Activated T-helper 2 cell treated with anti-CD3 and anti-CD28 coated beads, Interferon-gamma antibody, Interleukin-2, Interleukin-4, amounts not matched to agents 10 μg/mL and 5 μg/mL and 100 μg/mL, durations not matched to agents 14 hours and 24 hours and 36 hours (primary cell): ENCODE measurements at places on chromosomes 13 and 19. TPM values are rescaled to one million over a fixed set of nuclear protein-coding genes. Genes with fewer than 3 reads are reported as not detected.

- H3K27me3 ChIP-seq, result no peaks in the 10 kb centered on the region
- no peak for DNase-seq
- no peak overlapping the region for H3K27ac ChIP-seq
- no peak overlapping the region for H3K4me3 ChIP-seq
Measured at GRCh38 chr13:75061909-75062308, 420.1 kb downstream of the TBC1D4 start.

- H3K4me1 ChIP-seq, result no peaks in the 10 kb centered on the region
- no peaks in the 10 kb centered on the region for H3K36me3 ChIP-seq
- peaks cover 15% of the 10 kb centered on the region for H3K27me3 ChIP-seq
- no peak for DNase-seq
- no peak overlapping the region for H3K4me3 ChIP-seq
Measured at GRCh38 chr13:98613591-98613990, 36.7 kb upstream of the STK24 start.

- H3K27me3 ChIP-seq, result peaks cover 8% of the 10 kb centered on the region
- H3K36me3 ChIP-seq, result no peaks in the 10 kb centered on the region
Measured at GRCh38 chr13:110334256-110334655, 27.2 kb downstream of the COL4A2 start.

The NLRP4 gene
- total RNA-seq, result not detected in 2 replicates

DNA sequence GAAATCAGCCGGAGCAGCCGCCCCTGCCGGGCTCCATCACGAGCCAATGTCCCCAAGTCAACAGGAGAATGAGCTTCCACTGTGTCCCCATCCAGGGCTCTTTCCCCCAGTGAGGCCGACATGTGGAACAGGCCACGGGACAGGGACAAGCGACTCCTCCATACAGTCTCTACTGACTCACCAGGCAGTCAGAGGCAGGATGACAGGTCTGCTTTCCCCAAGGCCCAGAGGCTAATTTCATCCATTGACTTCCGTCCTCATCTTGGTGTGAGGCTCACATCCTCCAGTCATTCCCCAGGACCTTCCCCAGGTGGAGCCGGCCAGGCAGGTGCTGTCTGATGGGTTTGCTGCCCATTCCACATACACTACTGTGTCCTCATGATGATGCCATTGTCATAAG lies 3.5 kb downstream of the CEACAM6 start:
- no peak overlapping the region for H3K4me3 ChIP-seq
- H3K4me1 ChIP-seq, result peaks cover under 1% of the 10 kb centered on the region
- peaks cover 37% of the 10 kb centered on the region for H3K27me3 ChIP-seq
- DNase-seq, result no peak
- no peak overlapping the region for H3K27ac ChIP-seq
- H3K36me3 ChIP-seq, result no peaks in the 10 kb centered on the region

The KL gene
- 0.14 TPM in 2 replicates for total RNA-seq

The SIGLEC10 gene
- total RNA-seq, result 4.0 and 6.6 TPM in 2 replicates

The NLRP11 gene
- total RNA-seq, result not detected in 2 replicates

The TMEM59L gene
- total RNA-seq, result not detected in 2 replicates

GRCh38 chr13:27541386-27541785 lies 78.9 kb downstream of the LNX2 start:
- no peaks in the 10 kb centered on the region for H3K27me3 ChIP-seq
- peaks cover 9% of the 10 kb centered on the region for H3K36me3 ChIP-seq
- H3K27ac ChIP-seq, result no peak overlapping the region
- no peak overlapping the region for H3K4me3 ChIP-seq
- no peak for DNase-seq
- no peaks in the 10 kb centered on the region for H3K4me1 ChIP-seq

DNA sequence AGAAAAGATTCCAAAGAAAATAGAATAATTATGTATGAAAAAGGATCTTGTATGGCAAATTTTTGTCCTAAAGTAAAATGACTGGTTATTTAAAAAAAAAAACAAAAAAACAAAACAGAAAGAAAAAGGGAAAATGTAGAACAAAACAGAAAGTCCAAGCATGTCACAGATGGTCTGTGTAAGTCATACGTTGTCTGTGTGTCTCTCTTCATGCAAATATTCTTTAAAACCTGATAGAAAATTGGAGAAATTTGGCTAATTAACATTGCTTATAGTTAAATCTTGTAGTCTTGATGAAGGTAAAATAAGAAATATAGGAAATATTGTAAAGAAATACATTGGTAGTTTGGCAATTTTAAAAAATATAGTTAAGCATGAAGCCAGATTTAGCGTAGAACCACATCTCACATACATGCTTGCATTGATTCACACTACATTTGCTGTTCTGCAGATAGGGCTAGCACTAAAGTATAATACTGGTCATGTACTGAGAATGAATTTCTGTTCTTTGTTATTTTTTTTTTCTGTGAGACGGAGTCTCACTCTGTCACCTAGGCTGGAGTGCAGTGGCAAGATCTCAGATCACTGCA lies 58.4 kb downstream of the SPRYD7 start:
- H3K36me3 ChIP-seq, result no peaks in the 10 kb centered on the region
- no peaks in the 10 kb centered on the region for H3K27me3 ChIP-seq
- no peak overlapping the region for H3K4me3 ChIP-seq
- no peak overlapping the region for H3K27ac ChIP-seq
- DNase-seq, result no peak
- H3K4me1 ChIP-seq, result no peaks in the 10 kb centered on the region

DNA sequence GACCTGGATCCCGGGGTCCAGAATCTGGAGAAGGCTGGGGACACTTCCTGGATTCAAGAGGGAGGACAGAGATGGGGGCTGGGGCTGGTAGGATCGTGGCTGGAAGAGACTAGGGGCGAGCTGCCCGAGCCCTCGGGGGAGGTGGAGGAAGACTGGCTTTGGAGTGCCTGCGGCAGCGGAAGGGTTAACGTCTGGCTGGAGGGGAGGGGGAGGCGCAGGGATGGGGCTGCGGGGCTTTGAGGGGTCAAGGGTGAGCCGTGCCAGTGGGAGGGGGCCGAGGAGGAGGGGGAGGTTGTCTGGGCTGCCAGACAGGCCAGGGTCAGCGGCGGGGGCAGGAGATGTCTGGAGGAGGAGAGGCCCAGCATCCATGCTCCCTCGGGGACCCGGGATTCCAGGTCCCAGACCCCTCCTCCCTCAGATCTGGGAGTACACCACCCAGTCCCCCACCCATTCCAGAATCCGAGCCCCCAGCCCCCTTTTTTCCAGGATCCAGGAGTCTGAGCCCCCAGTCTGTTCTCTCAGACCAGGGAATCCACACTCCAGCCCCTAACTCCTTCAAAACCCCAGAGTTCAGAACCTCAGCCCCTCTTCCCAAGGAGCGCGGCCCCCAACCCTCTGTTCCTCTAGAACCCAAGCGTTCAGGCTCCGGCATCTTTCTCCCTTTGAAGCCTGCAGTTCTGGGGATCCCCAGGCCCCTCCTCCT lies 3.2 kb upstream of the SPACA6 start:
- H3K27ac ChIP-seq, result peak overlapping the region; percentile 66
- peaks cover 16% of the 10 kb centered on the region for H3K27me3 ChIP-seq
- H3K4me3 ChIP-seq, result peak overlapping the region; percentile 84
- no peak for DNase-seq
- peaks cover 6% of the 10 kb centered on the region for H3K4me1 ChIP-seq

The ZNF628 gene
- 8.6 and 9.5 TPM in 2 replicates for total RNA-seq

- H3K36me3 ChIP-seq, result peaks cover 62% of the 10 kb centered on the region
- H3K27ac ChIP-seq, result peak overlapping the region; percentile 80
- H3K4me1 ChIP-seq, result peaks cover 56% of the 10 kb centered on the region
- DNase-seq, result no peak
- peak overlapping the region; percentile 53 for H3K4me3 ChIP-seq
- no peaks in the 10 kb centered on the region for H3K27me3 ChIP-seq
Measured at GRCh38 chr19:18319591-18320135, 3.2 kb downstream of the LSM4 start.

DNA sequence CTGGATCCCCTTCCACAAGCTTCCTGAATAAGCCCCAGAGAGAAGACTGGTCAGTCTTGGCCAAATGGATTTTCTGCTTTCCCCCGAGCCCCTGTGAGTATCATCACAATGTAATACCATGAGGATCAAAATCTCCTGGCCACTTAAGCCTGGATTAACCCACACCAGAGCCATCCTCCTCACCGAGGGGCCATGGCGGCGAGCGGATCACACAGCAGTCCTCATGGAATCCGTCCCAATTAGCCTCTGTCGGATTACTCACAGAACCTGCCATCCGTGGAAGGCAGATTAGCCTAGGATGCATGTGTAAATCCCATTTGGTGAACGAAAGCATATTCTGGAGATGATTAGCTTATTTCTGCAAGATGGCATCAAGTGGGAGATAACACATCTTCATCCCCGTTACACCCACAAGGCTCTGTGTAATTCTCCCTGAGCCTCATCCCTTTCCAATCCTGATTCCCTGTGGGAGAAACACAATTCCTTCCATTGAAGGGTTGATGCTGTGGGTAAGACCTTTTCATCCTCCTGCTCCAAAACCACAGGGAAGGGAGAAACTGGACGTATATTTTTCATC lies 42.5 kb downstream of the GNG7 start:
- no peaks in the 10 kb centered on the region for H3K27me3 ChIP-seq
- DNase-seq, result no peak
- H3K36me3 ChIP-seq, result no peaks in the 10 kb centered on the region
- H3K4me1 ChIP-seq, result no peaks in the 10 kb centered on the region

DNA sequence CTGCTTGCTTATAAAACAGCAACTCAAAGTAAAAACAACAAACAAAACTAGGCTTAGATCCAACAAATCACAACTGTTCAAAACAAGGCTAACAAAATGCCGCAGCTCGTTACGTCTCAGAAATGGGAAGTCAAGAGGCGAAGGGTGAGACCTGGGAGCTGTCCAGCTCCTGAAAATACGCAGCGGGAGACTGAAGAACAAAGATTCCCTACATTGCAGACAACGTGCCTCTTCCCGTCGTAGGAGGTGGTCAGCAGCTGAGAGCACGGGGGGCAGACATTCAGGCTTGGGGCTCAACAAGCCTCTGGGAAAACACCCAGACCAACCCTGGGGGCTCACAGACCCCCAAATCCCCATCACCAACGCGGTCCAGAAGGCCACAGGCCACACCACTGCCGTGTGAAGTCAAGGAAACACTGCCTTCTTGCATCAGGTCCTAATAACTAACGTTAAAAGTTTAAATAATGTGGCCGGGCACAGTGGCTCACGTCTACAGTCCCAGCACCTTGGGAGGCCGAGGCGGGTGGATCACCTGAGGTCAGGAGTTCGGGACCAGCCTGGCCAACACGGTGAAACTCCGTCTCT lies 13.5 kb downstream of the PLPP2 start:
- H3K27ac ChIP-seq, result no peak overlapping the region
- no peak overlapping the region for H3K4me3 ChIP-seq
- DNase-seq, result no peak

DNA sequence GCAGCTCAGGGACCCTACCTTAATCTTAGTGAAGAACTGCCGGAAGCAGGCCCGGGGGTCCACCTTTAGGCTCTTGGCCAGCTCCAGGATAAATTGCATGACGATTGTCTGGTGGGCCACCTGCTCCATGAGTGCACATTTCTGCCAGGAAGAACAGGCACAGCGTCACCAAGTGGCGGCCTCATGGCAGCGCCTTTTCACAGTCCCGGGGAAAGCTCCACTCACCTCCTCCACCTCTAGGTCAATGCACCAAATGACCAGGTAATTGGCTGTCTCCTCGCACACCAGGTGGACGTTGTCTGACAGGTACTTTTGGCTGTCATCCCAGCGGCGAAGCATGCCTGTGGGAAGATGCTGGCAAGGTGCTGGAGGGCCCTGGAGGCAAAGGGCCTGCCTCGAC lies 8.3 kb downstream of the CDC37 start:
- no peak overlapping the region for H3K27ac ChIP-seq
- no peak for DNase-seq
- H3K4me3 ChIP-seq, result no peak overlapping the region
- H3K27me3 ChIP-seq, result no peaks in the 10 kb centered on the region

- no peak overlapping the region for H3K4me3 ChIP-seq
- H3K36me3 ChIP-seq, result peaks cover 48% of the 10 kb centered on the region
- H3K4me1 ChIP-seq, result peaks cover 36% of the 10 kb centered on the region
- no peak overlapping the region for H3K27ac ChIP-seq
- DNase-seq, result no peak
- H3K27me3 ChIP-seq, result no peaks in the 10 kb centered on the region
Measured at GRCh38 chr19:10660346-10660745, 6.2 kb downstream of the ILF3 start.

- H3K36me3 ChIP-seq, result no peaks in the 10 kb centered on the region
- H3K4me1 ChIP-seq, result no peaks in the 10 kb centered on the region
- no peak overlapping the region for H3K4me3 ChIP-seq
- peaks cover 20% of the 10 kb centered on the region for H3K27me3 ChIP-seq
- DNase-seq, result no peak
Measured at GRCh38 chr13:36903925-36904595, 16.0 kb downstream of the SMAD9 start.

The OR7A5 gene
- not detected in 2 replicates for total RNA-seq

The PPFIA3 gene
- total RNA-seq, result 3.6 and 5.0 TPM in 2 replicates

DNA sequence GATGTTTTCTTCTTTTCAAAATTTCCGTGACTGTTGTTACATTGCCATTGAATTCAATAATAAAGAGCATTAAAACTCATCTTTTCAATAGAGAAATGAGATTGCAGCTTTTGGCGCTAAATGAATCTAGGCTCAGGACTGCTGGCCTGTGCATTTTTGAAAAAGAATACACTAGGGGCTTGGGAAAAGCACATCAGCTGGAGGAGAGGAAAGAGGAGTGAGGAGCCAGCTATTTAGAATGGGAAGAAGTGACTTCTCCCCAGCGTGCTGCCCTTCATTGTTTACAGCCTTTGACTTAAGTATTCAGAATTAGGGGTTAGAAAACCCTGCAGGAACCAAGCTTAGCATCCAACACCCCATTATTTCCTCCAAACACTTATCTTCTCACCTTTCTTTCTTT lies 43.3 kb downstream of the TNFSF11 start:
- H3K4me1 ChIP-seq, result no peaks in the 10 kb centered on the region
- no peak overlapping the region for H3K4me3 ChIP-seq
- no peak overlapping the region for H3K27ac ChIP-seq
- H3K27me3 ChIP-seq, result peaks cover 19% of the 10 kb centered on the region
- H3K36me3 ChIP-seq, result no peaks in the 10 kb centered on the region
- no peak for DNase-seq

The C19orf67 gene
- total RNA-seq, result 0.46 and 0.75 TPM in 2 replicates

DNA sequence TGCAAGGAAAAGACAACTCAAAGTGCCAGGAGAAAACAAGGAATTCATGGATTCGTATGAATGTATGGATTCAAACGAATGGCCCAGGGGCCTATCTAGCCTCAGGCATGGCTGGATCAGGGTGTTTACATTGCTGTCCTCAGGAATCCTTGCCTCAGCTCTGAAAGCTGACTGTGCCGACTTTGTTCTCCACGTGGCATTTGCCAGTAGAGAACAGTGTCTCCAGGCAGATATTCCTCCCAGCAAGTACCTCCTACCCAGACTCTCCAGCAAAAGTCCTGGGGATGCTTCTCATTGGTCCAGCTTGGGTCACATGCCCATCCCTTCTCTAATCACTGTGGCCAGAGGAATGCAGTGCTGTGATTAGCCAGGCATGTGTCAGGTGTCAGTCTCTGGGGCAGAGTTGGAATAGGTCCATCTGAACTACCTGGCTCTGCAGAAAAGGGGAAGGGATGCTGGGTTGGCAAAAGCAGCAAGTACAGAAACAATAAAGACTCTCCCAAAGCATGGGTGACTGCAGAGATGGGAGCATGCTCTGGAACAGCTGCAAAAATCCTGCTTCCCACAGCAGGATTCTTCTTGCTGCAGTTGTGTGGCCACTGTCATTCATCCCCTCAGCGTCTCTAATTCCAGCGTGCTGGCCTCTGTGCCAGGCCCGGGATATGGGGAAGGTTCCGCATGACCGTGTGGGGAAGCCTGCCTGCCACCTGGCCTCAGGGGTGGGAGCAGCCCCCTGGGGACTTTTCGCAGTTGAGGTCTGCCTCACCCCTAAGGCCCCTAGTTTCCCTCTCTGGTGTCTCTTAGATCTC lies 30.0 kb downstream of the CCNE1 start:
- no peak overlapping the region for H3K27ac ChIP-seq
- peaks cover 22% of the 10 kb centered on the region for H3K4me1 ChIP-seq
- peaks cover 3% of the 10 kb centered on the region for H3K27me3 ChIP-seq
- no peak overlapping the region for H3K4me3 ChIP-seq
